ENCODE measurements at places on chromosomes 2 and 18.

- DNase-seq: no peak
Observed at GRCh38 chr2:219386532-219387280, 1.0 kb downstream of the DNPEP start.

GRCh38 chr2:145682546-145683157, 1162.7 kb upstream of the ZEB2 start:
- DNase-seq: no peak

- DNase-seq: no peak
Observed at GRCh38 chr2:220129391-220129790, 502.0 kb downstream of the SLC4A3 start.

DNA sequence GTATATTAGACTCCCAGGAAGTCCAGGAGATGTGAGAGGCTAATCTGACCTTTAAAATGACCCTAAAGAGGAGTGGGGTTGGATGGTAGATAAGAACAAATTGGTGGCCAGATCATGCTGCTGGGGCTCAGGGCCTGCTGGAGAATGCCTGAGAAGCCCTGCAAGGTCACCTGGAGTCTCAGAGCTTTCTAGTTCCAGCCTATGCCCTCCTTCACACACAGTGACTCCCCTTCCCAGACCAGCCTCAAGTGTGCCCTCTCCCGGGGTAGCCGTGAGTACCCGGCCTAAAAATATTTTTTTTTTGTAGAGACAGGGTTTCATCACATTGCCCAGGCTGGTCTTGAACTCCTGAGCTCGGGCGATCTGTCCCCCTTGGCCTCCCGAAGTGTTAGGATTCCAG, 44.2 kb upstream of the FZD5 start:
- DNase-seq: no peak

DNA sequence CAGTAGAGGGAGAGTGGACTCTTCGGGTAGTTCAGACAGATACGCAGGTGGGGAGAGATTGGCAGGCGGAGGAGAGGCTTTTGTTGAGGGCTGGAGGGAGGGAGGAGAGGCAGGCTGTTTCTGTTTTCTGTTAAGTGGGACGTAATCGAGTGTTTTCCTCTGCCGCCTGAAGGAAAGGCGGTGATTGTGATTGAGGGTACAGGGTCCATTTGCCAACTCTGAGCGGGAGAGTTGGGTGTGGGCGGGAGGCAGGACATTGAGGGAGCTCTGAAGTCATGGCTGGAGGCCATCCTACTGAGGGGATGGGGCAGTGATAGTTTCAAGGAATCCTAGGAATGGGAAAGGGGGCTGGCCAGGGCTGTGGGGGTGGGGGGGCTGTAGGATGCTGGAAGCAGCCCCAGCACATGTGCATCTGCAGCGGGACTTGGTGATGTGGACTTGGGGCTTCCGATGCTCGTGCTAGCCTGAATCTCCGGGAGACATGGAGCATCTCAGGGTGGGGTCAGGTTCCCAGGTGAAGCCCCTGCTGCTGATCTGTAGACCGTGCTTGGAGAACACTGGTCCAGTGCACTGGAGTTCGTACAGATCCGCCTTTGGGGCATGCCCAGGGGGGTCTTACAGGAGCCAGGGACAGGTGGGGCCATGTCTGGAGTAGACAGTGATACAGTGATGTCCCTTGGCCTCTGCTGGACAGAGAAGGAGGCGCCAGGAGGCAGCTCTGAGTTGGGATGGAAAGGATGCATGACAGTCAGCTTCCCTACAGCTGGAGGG, 167.5 kb downstream of the AGAP1 start:
- DNase-seq: no peak

DNA sequence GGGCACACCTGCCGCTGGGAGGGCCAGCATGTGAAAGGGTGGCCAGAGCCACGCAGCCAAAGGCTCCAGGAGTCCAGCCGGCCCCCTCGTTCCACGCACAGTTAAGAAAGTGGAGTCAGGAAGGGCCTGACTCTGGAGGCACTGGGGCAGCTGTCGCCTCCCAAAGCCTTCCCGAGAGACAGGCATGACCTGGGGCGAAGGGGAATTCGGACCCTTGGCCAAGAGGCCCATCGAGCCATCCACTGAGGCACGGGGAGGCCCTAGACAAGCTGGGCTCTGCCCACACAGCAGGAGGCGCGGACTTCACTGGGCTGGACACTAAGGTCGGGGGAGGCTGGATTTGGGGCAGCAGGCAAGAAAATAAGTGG, 38.5 kb upstream of the SNED1 start:
- no peak for DNase-seq

DNA sequence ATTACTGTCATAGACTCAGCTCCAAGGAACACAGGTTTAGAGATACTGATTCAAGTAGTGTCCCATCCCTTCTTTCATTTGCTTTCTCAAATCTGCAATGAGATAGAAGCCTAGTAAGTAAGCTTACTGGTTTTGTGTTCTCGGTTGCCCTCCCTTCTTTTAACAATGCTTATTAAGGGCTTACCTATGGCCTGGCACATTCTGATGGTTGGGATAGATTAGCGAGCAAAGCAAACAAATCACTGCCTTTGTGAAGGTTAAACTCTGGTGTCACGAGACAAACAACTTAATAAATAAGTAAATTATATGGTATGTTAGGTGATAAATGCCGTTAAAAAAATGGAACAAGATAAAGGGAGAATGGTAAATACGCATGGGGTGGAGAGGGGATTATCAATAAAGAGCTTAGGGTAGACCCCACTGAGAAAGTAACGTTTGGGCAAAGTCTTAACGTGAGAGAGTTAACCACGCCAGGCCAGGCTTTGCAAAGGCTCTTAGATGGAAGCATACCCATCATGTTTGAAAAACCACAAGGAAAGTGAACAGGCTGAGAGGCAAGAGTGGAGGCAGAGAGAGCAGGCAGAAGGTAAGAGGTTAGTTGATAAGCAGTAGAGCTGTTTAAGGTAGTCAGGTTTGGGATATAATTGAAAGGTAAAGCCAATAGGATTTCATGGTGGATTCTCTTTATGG, 31.0 kb downstream of the EIF2AK3 start:
- no peak for DNase-seq

DNA sequence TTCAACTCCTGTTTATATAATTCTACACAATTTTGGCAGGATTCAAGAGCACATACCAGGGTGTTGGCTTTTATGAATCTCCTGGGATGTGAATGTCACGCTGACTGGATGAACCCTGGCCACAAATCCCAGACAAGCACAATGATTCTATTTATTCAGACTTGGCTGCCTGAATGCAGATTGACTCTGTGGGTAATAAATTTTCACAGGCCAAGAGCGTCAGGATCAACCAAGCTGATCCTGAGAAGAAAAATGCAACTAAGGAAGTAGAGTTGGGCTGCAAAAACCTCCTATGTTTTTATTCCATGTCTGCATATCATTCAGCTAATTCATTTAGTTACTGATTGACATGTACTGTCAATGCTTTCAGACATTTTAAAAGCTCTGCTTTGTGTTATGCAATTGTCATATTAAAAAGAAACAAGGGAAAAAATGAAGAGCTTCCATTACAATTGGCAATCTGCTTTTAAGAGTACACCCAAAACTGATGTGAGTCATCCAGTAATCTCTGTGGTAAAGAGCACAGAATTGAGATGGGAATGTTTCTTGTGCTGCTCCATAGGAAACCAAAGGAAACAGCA, 173.0 kb upstream of the REV1 start:
- DNase-seq: no peak

DNA sequence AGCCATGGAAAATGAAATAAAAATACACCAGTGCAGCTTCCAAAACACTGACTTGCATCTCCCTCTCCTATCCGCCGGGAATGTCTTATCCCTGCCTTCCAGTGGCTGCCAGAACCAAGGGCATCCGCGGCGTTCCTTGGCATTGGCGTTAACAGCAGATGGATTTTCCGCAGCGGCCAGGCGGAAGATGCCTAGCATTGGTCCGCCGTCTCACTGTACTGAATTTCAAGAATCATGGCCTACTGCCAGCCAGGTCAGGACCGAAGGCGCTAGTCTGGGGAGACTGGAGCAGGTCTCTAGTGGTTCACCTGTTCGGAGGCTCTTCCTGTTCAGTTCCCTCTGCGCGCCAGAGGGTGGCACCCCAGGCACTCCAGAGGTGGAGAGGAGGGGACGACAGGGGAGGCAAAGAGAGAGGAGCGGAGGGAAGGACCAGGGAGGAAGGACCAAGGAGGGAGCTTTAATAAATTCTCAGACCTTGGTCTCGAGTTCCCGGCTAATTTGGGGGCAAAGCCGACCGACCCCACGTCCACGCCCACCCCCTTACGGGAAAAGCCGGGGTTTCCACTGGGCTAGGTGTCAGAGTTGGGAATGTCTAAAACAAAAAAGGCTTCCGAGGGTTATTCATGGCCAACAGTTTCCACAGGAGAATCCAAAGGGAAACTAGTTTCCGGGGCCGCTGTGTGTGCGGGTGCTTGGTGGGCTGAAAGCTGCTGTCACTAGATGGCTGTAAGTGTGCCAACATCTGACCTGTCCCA, 3.7 kb upstream of the BCL2L11 start:
- peak; percentile 51 for DNase-seq

GRCh38 chr2:105460048-105460732, 61.3 kb upstream of the FHL2 start:
- DNase-seq: no peak

GRCh38 chr18:7236933-7237332, 6.0 kb downstream of the LRRC30 start:
- no peak for DNase-seq
